ENCODE measurements at places on chromosomes 3 and 15.

GRCh38 chr3:73452729-73453128 lies 172.0 kb downstream of the PDZRN3 start:
- no peak for DNase-seq

GRCh38 chr15:100168787-100169186 lies 173.0 kb downstream of the ADAMTS17 start:
- no peak for DNase-seq

DNA sequence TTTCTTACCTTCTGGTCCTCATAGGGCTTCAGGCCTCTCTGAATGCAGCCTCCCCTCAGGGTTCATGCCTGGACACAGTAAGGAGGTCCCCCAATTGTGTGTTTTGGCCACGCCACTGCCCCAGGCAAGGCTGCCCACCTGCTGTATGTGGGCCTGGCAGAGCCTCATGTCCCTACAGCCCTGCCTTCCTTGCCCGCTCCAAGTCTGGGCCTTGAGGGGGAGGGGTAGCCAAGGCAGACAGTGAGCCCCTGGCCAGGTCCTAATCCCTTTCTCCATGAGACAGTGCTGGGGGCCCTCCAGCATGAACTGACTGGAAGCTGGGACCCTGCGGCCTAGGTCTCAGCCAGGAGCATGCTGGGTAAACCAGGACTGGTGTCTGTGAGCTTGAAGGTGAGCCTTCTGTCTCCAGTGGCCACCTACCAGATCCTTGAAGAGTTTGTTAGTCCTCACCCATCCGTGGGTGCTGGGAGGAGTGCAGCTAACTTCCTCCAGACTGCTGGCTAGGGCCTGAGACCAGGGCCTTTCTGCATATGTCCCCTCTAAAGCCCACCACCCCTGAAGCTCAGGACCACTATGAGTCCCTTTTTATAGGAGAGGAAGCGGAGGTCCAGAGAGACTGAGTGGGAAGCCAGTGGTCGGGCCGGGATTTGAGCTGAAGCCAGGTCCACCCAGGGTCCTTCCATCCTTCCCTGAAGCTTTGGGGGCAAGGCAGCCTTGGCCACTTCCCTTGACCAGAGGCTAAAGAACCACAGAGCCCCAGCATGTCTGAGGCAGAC lies 8.7 kb downstream of the ZBTB47 start:
- DNase-seq: no peak

DNA sequence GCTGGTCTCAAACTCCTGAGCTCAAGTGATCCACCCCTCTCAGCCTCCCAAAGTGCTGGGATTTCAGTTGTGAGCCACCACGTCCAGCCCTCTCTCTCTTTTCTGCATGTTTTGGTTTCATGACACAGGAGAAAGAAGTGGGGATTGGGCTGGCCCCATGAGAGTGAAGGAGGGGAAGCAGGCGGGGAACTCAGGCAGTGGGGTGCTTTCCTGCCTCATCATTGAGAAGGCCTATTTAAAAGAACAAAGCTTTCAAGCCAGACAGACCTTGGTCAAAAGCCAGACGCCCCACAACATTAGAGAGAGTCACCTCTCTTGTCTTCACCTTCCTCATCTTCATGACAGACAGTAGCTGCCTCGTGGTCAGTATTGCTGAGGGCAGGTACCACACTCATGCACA lies 15.9 kb downstream of the PSTPIP1 start:
- DNase-seq: no peak

GRCh38 chr15:31248263-31248662 lies 78.4 kb upstream of the KLF13 start:
- no peak for DNase-seq

- no peak for DNase-seq
Measured at GRCh38 chr3:114841515-114841914, 305.6 kb downstream of the ZBTB20 start.

- no peak for DNase-seq
Measured at GRCh38 chr3:141078200-141078599, 27.1 kb downstream of the SPSB4 start.

Data from NCI-H345 (cell line).